Foreskin keratinocyte (primary cell): ENCODE measurements at places on chromosomes 5 and 9. TPM values are rescaled to one million over a fixed set of nuclear protein-coding genes. Genes with fewer than 3 reads are reported as not detected.

DNA sequence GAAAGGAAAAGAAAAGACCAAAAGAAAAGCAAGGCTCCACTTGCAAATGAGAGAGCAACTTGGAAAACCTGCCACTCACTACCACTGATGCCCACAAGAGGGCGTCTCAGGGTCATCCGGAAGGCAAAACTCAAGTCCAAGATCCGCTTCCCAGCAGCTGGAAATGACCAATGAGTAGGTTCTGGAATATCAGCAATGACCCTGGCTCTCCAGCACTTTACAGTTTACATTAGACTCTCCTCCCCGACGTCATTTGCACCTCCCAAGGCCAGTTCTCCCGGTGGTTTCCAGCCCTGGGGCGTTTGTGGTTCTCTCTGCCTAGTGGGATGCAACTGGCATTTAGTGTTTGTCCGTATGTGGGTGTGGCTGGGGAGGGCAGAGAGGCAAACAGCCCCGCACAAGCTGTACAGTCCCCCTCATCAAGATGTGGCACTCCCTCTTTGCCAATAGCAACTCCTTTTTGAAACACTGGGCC is 193.8 kb upstream of the ZNF618 start:
- peak; percentile 47 for DNase-seq

Gene CBY3
- not detected in 2 replicates for polyA plus RNA-seq

Gene PCDHGA3
- 0.01 TPM in 1 of 2 replicates, not detected in the other for polyA plus RNA-seq

Gene GLRX
- polyA plus RNA-seq, result 3.6 and 6.4 TPM in 2 replicates

DNA sequence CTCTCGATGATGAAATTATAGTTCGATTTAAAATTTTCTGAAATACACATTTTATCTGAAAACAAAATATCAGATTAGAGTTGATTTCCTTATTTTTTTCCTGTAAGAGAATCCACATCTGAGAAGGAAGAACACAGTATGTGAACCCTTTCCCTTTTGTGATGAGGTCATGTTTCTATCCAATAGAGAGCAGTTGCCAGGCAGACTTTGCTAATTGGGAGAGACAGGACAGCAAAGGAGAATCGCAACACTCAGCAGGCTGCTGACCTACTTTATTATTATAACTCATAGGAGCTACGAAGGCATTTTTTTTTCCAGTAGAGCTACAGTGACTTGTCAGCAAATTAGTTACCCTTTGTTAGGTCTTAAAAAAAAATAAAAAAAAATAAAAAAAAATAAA is 242.1 kb downstream of the HCN1 start:
- no peak for DNase-seq

DNA sequence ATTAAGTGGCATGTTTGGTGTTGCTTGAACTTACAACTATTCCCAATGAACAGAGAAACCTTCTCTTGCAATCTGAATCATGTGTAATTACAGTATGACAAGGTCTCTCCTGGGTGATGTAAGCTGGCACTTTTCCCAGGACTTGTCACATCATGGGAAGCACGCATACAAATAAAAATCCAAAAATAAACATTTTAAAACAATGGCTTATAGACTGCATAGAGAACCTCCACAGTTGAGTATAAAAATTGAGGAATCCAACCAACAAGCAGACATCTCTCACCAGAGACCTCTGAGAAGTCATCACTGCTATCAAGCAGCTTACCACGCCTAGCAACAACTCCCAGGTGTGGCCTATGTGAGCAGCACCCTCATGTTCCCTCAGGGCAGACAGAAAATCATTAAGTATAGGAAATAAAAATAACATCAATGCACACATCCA is 3.9 kb downstream of the MLLT3 start:
- DNase-seq, result peak; percentile 81

DNA sequence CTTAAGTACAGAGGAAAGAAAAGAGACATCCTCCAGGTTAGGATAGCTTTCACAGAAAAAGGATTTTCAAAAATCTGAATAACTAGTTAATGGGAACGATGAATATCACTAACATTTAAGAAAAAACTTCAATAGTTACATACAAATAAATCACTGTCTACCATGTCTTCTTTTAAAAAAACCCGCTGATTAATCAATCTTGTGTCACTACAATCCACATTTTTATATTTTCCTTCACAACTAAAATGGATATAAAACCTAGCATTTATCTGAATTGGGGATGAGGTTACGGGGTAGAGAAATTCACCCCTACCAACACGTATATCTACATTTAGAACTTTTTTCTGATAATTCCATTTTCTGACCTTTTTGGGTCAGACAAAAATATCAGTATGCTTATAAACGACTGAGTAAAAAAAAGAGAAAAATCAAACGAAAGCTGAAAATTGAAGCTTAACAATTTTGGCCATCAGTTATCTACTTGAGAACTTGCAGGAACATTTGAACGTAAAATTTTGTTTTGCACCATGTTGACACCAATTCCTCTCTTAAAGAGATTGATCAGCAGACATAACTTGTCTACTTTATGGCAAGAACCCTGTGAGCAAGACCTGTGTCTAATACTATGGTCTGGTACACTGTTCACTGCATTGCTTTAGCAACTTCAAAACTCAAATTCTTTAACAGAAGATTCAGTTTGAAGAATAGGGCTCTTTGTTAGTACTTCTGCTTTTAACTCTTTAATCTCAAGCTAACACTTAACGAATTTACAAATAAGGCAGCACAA is 4.8 kb downstream of the NR3C1 start:
- DNase-seq, result no peak

GRCh38 chr5:76367623-76368371 is 35.3 kb upstream of the IQGAP2 start:
- DNase-seq, result peak; percentile 80
